Activated CD4-positive, CD25-positive, alpha-beta regulatory T cell (primary cell): ENCODE measurements at places on chromosomes 7 and 10.

DNA sequence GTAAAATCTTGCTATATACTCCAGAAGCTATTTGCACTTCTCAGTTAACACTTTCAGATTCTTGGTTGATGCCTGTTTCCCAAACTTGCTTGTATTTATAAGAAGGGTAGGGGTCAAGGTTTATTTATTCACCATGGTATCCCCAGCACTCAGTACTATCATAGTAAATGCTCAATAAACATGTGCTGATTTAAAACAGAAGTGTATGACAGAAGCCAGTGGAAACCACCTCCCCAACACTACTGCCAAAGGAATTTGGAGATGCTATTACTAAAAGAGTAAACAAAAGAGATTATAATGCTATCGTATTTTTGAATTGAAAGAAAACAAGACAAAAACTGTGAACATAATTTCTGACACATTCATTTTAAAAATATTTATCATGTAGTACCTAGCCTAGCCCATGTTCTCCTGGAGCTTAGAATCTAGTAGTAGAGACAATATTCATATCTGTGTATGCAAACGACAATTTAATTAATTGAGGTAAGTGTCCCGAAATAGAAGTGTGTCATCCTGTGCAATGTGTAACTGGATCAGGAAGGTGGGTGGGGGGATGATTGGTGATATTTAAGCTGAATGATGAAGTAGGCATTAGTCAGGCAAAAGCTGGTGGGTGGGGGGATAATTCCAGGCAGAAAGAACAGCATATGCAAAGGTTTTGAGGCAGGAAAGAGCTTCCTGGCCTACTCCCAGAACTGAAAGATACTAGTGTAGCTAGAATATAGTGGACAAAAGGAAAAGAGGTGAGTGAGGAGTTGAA lies 77.5 kb downstream of the HGF start:
- DNase-seq, result no peak

DNA sequence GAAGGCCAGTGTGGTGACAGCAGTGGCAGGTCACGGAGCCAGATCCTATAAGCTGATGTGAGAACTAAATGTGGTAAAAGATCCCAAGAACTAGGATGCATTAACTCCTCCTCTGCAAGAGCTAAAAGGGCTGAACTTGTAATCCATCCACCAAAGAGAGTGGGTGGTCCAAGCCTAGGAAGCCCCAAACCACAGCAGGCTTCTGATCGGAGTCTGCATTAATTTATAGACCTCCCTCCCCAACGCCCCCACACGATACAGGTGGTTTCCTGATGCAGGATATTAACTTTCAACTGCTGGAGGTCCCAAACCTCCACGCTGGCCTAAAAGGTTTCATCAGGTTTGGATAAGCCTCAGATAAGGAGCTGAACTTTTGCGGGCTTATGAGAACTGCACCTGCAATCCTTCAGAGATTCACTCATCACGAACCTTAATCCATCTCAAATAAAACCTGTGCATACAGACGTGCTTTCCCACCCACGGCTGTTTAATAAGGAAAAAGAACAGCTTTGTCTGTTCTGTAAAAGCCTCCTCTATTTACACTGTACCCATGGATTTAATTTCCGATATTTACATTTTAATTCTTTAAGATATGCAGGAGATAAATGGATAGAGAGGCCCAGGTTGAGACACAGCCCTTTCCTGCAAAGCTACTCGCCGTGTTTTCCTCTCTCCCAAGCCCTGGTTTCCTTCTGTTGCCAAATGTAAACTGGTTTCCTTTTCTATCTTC lies 74.9 kb downstream of the GFRA1 start:
- DNase-seq, result no peak

DNA sequence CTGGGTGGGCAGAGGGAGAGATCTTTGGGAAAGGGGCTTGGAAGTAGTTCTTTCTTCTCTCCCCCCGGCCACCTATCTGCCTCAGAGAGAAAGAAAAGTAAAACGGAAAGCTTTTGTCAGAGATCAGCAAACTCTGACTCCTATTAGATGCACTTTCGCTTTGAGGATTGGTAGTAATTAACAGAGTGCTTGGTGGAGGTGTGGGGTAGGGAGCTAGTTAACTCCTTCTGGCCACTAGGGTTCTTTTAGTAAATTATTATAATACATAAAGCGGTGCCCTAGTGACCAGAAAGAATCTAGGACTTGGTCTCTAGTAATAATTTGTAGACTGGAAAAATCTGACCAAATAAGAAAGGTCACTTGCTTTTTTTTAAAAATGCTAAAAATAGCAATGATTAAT lies 54.6 kb downstream of the CPVL start:
- no peak for DNase-seq

DNA sequence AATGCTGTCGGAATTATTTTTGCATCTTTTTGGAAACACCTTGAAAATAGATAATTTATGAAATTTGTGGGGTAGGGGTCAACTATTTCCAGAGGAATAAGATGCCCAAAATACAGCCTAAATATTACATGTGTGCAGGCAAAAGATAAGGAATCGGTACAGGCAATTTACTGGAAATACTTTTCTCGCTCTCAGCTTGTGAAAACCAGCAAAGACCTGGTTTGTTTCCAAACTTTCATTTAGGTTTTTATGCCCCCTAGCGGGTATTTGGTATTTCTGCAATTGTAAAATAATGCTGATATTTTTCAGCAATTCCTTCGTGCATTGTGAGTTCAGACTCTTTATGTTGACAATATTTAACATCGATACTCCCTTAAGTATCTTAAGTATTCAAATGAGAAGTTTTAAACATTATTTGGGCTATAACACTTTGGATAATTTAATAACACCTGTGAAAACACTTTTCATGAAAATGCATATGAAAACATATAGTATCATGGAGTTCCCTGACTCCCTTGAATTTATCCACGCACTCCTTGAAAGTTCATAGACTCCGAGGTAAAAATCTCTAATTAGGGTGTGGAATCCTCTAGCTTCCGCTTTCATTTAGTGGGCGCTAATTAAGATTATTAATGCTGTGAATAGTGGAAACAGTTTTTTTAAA lies 132.4 kb downstream of the TSPAN12 start:
- no peak for DNase-seq

- peak; percentile 32 for DNase-seq
Observed at GRCh38 chr10:3783316-3783681, 1.7 kb downstream of the KLF6 start.

- DNase-seq, result no peak
Observed at GRCh38 chr7:104772405-104773345, 241.3 kb upstream of the KMT2E start.

- no peak for DNase-seq
Observed at GRCh38 chr7:45087301-45088145, 1.2 kb downstream of the NACAD start.

DNA sequence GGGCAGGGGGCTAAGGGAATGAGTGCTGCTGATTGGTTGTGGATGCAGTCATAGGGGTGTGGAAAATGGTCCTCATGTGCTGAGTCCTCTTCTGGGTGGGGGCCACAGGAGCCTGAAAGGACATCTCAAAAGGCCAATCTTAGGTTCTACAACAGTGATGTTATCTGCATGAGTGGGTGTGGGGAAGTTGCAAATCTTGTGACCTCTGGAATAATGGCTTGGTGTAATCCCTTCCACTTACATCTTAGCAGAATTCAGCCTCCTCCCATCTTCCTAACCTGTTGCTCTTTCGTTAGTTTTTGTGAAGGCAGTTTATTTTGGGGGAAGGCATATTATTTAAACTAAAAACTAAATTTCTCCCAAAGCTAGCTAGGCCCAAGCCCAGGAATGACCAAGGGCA lies 42.0 kb upstream of the OIT3 start:
- no peak for DNase-seq

DNA sequence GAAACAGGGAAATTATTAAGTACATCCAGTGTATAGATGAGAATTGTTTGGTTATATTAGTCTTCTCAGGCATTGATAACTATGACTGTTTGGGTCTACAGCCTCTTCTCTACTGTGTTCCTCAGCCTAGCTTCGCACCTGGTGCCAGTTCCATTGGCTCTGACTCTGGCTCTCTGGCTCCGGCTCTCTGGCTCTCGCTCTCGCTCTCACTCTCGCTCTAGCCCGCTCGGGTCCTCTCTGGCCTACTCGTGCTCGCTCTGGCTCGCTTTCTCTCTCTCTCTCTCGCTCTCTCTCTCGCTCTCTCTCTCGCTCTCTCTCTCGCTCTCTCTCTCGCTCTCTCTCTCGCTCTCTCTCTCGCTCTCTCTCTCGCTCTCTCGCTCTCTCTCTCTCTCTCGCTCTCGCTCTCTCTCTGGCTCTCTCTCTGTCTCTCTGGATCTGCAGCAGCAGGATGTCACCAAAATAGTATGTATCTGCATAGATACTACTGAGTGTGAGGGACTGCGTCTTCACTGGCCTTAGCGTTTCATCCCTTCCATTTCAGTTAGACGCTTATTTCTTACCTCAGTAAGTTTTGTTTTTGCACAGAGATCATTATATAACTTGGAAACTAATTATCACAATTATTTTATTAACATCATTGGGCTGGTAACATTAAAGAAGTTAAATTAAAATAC lies 6.5 kb upstream of the SSBP1 start:
- no peak for DNase-seq

- no peak for DNase-seq
Observed at GRCh38 chr7:51160990-51161615, 155.5 kb downstream of the COBL start.

DNA sequence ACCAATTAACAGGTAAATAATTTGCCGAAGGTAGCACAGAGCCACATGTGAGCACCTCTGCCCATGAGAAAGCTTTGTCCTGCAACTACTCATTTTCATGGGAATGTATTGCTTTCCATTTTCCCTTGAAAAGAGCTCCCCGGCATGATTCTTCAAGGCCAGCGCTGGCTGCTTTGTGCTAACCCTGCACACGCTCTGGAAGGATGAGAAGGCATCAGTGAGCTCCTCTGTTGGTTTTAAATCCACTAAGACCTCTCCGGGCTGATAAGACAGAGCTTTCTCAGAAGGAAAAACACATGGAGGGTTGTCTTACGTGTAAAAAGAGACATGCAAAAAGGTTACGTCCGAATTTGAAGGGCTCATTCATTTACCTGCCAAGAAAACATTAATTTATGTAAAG lies 553.9 kb upstream of the MKI67 start:
- DNase-seq, result no peak

DNA sequence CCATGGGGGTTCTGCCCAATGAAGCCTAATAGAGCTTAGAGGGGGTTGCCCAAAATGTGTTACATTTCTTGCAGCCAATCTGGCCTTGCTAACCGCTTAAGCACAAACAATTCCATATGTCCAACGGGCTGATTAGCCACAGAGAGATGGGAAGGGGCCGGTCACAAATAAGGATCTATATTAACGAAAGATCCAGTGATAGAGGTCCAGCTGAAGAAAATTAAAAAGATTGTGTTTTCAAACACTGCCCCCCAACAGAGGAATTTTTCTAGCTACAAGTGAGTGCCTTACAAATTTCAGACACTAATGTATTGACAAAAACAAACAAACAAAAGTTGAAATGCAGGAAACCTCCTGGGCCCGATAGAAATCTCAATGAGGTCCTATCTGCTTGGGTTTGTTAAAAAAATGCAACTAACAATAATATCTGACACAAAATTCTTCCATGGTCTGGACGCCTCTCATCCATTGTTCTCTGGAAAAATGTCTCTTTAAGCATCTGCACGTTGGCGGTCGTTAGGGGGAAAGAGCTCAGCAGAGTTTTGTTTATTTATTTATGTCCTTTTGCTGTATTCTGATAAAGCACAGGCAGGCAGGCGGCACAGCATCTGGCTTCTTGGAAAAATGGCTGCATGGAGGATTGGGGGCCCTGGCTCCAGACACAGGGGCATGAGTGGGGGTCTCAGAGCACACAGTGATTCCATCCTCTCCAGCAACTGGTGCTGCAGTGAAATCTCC lies 402.0 kb downstream of the RPS24 start:
- DNase-seq, result no peak

GRCh38 chr7:98352621-98353020 lies 48.3 kb downstream of the BAIAP2L1 start:
- no peak for DNase-seq

DNA sequence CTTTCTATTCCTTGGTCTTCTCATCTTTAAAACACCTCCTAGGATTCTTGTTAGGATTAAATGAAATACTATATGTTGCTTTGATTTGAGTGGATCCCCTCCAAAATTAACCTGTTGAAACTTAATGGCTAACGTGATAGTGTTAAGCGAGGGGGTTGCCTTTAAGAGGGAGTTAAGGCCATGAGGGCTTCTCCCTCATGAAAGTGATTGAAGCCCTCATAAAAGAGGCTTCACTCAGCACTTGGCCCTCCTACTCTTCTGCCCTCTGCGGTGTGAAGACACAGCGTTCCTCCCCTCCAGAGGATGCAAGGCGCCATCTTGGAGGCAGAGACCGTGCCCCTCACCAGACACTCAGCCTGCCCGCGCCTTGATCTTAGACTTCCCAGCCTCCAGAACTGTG lies 46.6 kb downstream of the CNNM2 start:
- DNase-seq, result no peak
